ENCODE measurements at places on chromosomes 7 and 10. TPM values are rescaled to one million over a fixed set of nuclear protein-coding genes. Genes with fewer than 3 reads are reported as not detected.

GRCh38 chr10:63595072-63595471 lies 73.9 kb downstream of the REEP3 start:
- no peak for DNase-seq

The ZNF804B gene
- total RNA-seq = not detected

- DNase-seq = peak; percentile 66
Measured at GRCh38 chr7:42263971-42264370, 27.0 kb upstream of the GLI3 start.

The ZNF239 gene
- 2.5 TPM for total RNA-seq

GRCh38 chr10:128808921-128809440 lies 658.1 kb upstream of the MGMT start:
- DNase-seq = no peak

The PRKCQ gene
- total RNA-seq = 0.16 TPM

The EPO gene
- total RNA-seq = not detected

DNA sequence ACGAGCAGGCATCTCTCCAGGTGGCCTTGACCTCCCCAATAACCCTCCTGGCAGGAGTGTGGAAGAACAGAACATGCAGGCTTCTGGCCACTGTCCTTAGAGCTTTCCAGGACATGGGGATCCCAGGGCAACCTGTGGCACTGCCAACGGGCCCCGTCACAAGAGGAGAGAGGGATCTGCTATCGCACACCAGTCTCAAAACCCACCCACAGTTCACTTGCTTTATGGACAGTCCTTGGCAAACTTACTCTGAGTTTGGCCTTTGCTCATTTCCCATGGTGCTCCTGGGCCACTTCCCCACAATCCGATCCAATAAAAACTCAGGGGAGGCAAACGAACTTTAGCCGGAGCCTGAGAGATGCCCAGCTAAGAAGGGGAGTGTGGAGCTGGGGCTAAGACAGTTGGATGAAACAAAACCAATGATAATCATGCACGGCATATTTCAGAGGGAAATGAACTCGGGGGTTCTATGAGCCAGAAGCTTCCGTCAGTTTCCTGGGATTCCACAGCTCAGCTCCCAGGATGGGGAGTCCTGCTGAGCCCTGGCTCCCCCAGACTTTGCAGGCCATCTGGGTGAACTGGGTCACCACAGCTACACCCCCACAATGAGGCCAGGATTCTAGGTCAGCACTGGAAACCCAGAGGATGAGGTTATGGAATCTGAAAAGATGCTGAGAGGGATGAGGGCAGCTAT lies 158.4 kb downstream of the NEURL1 start:
- DNase-seq = no peak

DNA sequence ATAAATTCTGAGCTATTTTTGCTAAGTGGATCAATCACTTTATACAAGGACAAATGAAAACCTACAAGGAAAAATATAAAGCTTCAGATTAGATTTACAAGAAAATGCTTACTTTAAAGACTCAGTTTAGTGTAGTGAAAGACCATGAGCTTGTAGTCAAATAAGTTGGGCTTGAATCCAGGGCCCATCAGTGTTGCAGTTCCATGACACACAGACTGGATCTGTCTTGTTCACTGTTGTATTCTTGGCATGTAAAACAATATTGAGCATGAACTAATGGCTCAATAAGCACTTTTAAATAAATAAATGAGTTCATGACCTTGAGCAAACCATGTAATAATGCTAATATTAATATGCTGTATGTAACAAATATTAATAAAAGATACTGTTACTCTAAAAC lies 164.6 kb upstream of the KCND2 start:
- no peak for DNase-seq

The LIPF gene
- not detected for total RNA-seq

GRCh38 chr7:106890952-106891351 lies 25.9 kb downstream of the PIK3CG start:
- DNase-seq = peak; percentile 57

- DNase-seq = peak; percentile 86
Measured at GRCh38 chr7:106064771-106065574, 47.1 kb downstream of the SYPL1 start.

- no peak for DNase-seq
Measured at GRCh38 chr10:86083206-86083605, 283.4 kb downstream of the GRID1 start.

The NPY4R gene
- not detected for total RNA-seq

The ARHGAP22 gene
- 3.5 TPM for total RNA-seq

The PRKAR1B gene
- total RNA-seq = 16.7 TPM

The PPP1R3C gene
- total RNA-seq = 137 TPM

The FFAR4 gene
- 0.24 TPM for total RNA-seq

DNA sequence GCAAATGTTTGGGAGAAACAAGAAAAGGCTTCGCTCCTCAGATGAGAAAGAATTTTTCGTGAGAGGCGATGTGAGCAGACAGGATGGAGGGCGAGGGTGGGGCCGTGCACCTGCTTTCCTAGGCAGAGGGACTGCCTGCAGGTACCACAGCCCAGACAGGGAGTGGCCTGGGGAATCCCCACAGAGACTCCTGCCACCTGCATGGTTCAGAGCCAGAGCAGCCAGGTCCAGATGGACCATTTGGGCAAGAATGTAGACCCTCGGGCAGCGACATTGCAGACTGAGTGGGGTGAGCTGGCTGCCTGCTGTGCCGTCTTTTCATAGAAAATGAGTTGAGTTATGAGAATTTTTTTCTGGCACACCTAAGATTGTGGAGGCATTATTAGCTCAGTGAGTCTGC lies 216.8 kb downstream of the SNX10 start:
- DNase-seq = no peak

- no peak for DNase-seq
Measured at GRCh38 chr10:96013956-96014355, 29.4 kb upstream of the CCNJ start.

The ARHGEF35 gene
- 0.87 TPM for total RNA-seq

DNA sequence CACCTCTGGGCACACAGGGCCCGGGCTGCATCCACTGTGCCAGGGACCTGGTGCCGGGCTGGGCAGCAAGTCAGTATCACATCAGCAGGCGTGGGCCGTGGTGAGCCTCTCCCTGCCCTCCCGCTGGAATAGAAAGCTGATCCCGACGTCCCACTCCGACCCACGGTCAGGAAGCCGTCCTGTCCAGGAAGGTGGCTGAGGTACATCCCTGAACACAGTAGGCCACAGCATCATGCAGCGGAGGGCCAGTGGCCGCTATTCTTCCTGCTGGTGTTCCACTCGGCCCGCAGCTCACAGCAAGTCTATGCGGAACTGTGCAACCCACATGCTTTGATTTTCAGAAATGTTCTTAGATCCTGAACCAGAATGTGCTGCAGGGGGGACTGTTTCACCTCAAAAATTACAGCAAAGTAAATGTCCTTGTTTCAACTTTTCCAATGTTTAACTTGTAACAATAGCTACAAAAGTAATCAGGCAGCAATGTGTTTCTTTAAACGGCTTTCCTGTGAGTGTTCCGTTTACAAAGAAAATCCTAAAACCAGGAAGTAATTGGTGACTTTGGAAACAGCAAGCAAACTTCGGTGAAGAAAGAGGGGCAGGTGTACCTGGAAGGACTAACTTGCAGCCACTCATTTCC lies 676 bp upstream of the GPR146 start:
- peak; percentile 65 for DNase-seq

The TMEM184A gene
- 0.32 TPM for total RNA-seq

- no peak for DNase-seq
Measured at GRCh38 chr7:132590162-132590561, 13.9 kb upstream of the PLXNA4 start.

DNA sequence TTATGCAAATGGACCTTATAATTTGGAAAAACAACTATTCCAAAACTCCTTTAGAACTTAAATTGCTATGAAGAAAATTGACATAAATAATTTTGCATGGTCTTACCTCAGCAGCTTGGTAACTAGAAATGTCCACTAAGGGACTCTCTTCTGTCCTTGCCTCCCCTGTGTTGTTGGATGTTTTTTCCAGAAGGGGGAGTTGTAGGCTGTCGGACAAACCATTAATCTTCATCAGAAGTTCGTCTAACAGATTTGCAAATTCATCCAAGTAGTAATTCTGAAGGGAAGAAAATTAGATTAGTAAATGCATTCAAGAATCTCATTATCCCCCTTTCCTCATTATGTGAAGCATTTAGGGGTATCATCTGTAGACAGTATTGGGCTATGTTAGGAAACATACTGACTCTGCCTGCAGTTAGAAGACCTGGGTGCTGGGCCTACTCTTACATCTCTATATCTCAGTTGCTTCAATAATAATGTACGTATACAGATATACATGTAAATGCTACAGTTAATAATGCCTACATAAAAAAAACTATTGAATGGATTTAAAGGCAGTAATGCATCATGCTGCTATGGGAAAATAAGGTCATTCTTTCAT lies 155.6 kb downstream of the PKD1L1 start:
- no peak for DNase-seq

GRCh38 chr7:35512716-35513115 lies 182.2 kb downstream of the HERPUD2 start:
- no peak for DNase-seq

DNA sequence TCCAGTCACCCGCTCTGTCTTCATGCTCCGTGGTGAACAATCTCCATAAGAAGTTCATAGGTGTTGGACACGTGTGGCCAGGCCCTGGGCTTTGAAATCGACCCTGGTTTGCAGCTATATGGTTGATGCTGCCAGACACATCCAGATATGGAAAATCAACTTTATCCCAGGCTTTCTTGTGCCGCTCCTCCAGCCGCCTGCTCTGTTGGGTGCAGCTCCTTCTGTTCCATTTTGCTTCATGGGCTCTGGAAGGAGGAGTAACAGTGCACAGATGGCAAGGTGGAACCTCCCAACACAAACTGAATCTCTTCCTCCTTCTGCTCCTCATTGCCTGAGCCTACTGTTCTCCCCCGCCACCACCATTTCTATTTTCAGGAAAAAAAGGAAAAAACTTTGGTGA lies 44.7 kb downstream of the THNSL1 start:
- DNase-seq = no peak

DNA sequence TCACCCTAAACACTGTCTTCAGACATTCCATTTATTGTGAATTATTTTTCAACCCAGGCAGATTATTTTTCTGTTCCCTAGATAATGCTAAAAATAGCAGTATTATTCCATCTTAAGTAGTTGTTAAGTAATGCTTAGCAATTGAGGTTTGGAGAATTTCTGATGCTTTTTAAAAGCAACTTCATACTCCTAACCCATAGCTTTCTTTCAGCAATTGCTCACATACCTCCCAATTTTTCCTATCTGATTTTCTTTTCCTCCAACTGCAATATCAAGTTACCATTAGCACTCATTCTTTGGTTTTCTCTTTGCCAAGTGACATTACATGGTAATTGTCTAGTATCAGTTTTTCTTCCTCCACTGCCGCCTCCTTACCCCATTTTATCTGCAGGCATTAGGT lies 104.7 kb downstream of the GPR85 start:
- DNase-seq = no peak

DNA sequence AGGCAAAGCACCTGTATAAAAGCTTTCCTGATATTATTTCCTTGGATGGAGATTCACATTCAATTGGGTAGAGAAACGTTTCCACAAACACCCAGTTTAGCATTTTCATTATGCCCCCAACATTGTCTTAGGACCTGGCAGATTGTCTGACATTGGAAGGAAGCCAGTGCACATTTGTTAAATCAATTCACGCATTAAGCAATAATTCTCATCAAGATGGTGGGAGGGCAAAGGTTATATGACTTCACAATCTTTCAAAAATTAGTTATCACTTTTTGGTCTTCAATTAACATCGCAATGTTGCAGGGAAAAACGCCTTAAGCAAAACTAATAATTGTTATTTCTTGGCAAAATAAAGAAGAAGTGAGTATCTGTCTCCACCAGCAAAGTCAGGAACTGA lies 16.4 kb downstream of the OPALIN start:
- no peak for DNase-seq

- DNase-seq = no peak
Measured at GRCh38 chr7:106704000-106704840, 43.3 kb upstream of the CCDC71L start.

- no peak for DNase-seq
Measured at GRCh38 chr7:30563326-30563942, 31.2 kb upstream of the GARS1 start.

The MSS51 gene
- 3.5 TPM for total RNA-seq

DNA sequence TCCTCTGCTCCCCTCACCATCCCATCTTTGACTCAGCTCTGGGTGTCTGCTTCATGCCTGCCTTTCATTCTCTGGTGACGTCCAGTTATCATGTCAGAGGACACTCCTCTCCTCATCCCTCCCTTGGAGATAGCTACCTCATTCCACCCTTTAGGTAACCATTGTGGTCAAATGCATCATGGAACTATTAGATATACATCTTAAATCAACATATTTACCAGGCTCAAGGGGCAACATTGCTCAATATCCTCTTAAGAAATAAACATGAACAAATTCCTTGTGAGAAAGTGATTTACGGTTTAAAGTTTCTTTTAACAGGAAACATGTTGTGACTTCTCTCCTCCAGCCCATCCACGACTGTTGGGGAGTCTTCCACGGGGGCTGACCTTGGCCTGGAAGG lies 511.6 kb upstream of the IGFBP3 start:
- no peak for DNase-seq

The CALML3 gene
- total RNA-seq = not detected

The ARHGAP19 gene
- 5.6 TPM for total RNA-seq

DNA sequence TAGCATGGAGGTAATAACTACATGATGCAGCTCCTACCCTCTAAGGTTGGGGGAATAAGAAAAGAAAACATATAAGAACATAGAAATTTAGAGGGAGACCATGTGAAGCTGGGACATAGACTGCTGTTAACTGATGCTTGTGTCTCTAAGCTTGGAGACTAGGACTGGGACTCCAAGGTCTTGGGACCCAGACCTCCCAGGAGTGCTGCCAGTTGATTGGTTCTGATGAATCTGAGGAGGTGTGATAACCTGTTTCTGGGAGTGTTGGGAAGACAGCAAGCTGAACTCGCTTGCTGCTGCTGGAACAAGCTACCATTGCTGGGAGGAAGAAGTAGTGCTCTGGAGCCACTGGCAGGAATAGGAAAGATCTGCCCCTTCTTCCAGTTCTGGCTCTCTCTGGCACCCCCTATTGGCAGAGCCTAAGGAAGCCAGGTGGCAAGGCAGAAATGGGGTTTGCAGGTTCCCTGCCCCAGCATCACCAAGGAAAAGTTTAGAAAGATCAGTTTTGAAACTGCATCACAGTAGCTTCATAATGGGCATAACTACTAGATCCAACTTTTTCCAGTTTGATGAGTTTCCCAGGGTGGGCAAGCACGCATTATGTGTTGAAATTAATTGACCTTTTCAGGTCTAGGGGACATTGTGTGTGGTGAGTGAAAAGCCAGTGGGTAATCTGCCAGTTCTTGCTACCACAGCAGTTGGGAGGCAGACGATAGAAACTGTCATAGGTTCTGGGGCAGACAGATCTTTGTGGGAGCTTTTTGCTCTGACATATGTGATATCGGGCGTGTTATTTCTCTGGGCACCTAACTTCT lies 140.7 kb downstream of the SND1 start:
- DNase-seq = peak; percentile 30

Measured in Right ventricle myocardium inferior (tissue), 1 donor.